ENCODE measurements at places on chromosomes 1 and 21.

GRCh38 chr1:236083650-236084385 lies 18.9 kb upstream of the NID1 start:
- DNase-seq = no peak

GRCh38 chr1:26431979-26432695 lies at the start of gene DHDDS:
Gene DHDDS, plus strand, starts transcription at chr1:26432321. Its CDS starts 625 bp downstream, at chr1:26432946.
- DNase-seq = peak; percentile 95

- DNase-seq = no peak
Measured at GRCh38 chr1:104163912-104164476, 414.3 kb downstream of the AMY1C start.

DNA sequence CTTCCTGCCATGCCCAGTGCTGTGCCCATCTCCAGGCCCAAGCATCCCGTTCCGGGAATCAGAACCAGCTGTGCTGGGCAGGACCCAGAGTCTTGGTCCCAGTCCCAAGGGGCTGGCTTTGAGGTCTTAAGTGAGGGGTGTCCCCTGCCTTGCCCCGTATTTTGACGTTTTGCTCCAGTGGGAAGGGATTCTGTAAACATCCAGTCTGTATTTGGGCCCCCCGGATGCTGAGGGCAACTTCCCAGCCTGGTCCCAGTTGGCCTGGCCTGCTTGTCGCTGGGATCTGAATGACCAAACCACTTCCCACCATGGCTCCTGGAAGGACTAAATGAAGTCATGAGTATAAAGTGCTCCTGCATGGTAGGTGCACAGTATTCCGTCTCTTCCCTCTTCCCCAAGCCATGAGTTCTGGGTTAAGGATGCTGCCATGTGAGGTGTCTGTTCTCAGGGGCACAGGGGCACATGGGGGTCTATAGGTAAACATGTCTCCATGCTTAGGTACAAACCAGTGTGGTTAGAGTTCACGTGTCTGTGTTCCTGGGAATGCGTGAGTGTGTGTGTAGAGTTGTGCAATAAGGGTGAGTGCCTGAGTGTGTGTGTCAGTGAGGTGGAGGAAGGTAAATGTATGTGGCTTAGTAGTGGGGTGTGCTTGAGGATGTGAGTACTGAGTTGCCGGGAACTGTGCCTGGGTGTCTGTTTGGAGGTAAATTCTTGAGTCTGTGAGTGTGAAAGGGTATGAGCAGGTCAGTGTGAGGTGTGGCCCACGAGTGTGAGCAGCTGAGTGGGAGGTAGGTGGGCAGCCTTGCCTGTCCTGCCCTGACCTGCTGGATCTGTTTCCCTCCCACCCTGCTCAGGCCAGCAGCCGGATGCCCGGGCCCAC lies 1.5 kb downstream of the B4GALT2 start:
- no peak for DNase-seq

- no peak for DNase-seq
Measured at GRCh38 chr21:32702702-32703101, 25.1 kb downstream of the SYNJ1 start.

DNA sequence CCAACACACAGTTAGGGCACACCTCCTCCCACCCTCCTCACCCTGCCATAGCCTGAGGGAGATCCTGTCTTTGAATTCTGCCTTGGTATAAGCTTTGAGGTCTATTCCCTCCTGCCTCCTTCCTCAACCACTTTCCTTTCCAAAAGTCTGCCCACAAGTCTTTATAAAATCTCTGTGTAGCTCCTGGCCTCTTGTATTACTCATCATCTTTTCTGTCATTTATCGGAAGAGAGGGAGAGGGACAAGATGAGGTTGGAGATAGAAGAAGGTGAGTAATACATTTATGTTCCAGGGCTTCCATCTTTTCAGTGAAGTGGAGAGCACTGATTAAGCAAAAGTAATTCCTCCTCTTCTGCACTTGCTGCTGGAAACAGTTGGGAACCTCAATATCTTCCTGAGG lies 30.5 kb upstream of the EFCAB14 start:
- DNase-seq = no peak

GRCh38 chr1:24535778-24536177 lies 20.1 kb upstream of the NCMAP start:
- no peak for DNase-seq

DNA sequence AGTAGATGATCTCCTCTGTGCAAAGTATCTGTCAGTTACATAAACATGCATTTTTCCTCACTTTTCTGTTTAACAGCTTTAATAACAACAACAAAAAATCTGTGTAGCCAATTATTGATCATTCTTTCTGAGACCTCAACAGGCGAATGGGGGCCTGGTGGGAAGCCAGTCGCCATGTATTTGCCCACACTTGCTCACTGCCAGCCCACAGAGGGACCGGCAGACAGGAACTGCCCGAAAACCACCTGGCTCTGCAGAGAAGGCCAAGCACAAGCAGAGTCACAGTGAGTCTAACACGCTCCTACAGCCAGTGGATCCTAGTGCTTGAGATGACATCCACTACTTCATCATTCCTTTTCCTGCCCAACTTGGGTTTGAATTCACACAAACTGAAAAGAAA lies 56.1 kb downstream of the NPHP4 start:
- no peak for DNase-seq

DNA sequence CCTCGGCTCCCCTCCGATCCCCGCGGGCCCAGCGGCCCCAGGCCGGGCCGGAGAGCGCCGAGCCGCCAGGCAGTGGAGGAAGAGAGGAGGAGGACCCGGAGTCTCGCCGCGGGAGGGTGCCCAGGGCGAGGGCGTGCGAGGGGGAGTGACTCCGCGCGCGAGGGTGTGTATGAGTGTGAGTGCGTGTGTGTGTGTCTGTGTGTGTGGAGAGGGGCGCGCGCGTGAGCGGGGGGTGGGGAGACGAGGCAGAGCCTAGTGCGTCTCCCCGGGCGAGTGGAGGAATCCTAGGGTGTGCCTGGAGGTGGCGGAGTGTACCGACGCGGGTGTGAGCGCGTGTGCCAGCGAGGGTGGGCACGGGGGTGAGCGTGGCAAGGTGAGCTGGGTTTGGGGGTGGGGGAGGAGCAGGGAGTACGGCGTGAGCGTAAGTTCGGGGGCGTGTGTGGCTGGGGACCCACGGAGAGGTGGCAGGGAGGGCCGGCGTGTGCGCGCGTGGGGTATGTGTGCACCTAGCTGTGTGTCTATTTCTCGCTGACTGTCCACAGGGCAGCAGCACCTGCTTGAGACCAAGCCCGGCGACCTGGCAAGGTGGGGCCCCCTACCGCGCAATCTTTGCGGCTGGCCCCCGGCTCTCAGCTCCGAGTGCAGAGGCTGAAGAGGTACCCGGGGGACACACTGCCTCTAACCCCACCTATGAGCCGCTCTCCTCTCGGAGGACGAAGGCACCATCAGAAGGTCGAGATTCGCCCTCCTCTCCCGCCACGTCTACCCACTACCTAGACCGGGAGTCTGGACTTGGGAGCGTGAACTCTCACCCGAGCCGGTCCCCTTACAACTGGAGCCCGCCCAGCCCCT lies 784 bp upstream of the KCND3 start:
- DNase-seq = no peak

- DNase-seq = no peak
Measured at GRCh38 chr1:1302006-1302430, 5.7 kb downstream of the ACAP3 start.

GRCh38 chr1:100628631-100629081 lies 90.7 kb downstream of the GPR88 start:
- DNase-seq = no peak

DNA sequence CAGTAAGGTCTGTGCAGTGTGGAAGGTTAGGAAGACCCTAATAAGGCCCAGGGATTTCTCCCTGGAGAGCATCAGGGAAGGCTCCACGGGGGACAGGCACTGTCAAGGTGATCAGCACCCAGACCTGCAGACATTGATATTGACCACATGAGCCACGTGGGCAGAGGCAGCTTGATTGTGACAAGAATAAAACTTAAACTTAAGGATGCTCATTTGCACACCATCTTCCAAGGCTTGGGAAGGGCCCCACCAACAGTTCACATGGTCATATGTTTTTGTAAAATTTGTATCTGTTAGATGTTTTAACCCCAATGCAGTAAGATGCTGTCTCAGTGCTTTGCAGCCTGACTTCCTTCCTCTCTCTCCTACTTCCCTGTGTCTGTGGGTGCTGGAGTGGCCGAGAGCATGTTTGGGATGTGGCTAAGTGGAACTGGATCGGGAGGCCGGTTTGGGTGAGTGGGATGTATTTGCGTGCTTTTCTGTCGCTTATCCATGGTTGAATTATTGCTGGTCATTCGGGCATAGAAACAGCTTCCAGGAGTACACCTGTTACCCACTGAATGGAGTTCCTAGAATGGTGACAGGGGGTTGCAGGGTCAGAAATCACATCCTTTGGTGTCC lies 49.8 kb upstream of the OLIG2 start:
- DNase-seq = no peak

- no peak for DNase-seq
Measured at GRCh38 chr1:240491156-240491555, 120.8 kb downstream of the GREM2 start.

DNA sequence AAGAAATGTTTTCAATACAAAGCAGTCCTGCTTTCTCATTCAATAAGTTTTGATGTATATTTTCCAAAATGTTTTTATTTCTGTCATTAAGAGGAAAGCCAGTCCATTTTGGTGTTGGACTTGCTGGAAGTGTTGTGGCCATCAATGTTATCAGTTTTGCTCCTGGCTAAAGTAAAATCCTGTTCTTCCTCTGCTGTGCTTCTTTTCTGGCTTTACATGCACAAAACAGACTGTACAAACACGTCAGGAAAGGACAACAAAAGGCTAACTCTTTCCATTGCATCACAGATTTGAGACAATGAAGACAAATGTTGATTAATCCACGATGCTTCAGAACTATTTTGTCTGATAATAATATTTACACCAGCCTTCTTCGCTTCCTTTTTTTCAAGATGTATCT lies 735.4 kb downstream of the LTN1 start:
- no peak for DNase-seq

GRCh38 chr1:108854221-108855019 lies 2.5 kb downstream of the AKNAD1 start:
- DNase-seq = no peak

GRCh38 chr1:234643111-234643849 lies 33.3 kb upstream of the IRF2BP2 start:
- DNase-seq = no peak

- no peak for DNase-seq
Measured at GRCh38 chr1:196493881-196494280, 114.4 kb downstream of the KCNT2 start.

DNA sequence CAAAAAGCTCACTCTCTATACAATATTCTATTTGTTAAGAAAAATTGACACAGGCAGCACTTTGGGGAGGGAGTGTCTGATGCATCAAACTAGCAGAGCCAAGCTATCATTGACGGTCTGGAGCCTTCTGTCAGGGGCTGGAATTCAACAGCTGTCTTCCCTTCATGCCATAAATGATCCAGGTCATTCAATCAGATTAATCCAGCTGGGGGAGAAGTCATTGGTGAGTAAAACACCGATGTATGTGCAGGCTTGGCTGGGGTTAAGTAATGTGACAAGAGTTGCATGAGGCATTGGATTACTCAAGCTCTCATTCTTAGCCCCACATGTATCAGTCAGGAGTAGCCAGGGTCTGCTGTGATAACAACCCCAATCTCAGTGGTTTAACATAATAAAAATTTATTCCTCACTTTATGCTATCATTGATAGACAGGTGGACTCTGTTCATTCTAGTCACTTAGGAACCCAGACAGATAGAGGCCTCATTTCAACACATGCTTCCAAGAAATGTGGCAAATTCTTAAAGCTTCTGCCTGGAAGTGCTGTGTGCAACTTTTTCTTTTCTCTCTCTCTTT lies 118.1 kb upstream of the GADD45A start:
- no peak for DNase-seq

- DNase-seq = no peak
Measured at GRCh38 chr1:60088620-60089155, 15.1 kb upstream of the C1orf87 start.

DNA sequence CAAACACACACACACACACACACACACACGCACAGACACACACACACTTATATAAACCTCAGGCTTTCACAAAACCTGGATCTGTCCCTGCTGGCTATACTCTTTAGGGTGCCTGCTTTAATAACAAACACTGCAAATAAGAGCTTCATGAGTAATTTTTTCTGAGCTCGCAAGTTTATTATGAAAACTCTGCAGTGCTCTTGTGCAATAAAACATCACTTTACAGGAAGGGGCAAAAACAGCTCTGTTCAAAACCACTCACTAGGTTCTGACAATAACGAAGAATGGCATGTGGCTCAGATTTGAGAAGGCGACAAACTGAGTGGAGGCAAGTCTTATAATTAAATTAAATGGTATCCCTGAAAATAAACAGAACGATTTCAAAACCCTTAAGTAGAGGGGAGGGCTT lies 42.6 kb upstream of the CTPS1 start:
- DNase-seq = no peak

- DNase-seq = no peak
Measured at GRCh38 chr1:220137019-220137786, 43.3 kb downstream of the IARS2 start.

DNA sequence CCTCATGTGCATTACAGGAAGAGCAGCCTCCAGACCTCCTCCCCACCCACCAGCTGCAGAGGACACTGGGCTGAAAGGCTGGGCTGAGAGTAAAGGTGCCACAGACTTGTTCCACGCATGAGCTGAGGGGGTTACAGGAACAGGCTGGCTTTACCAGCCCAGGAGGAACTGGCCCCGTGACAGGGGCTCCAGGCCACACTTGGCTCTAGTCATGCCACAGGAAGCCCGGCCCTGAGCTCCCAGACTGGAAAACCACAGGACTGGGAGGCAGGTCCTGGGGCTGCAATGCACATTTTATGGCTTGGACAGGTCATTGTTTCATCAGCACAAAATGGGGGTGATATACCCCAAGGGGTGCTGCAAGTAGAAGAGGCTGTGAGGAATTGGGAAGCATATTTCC lies 35.6 kb downstream of the GPA33 start:
- no peak for DNase-seq

GRCh38 chr1:190154744-190155143 lies 322.9 kb downstream of the BRINP3 start:
- no peak for DNase-seq

GRCh38 chr1:212950243-212951125 lies at the start of gene VASH2:
Gene VASH2, plus strand, starts transcription at chr1:212950541. Its CDS starts 1,002 bp downstream, at chr1:212951543.
- peak; percentile 54 for DNase-seq

- DNase-seq = no peak
Measured at GRCh38 chr1:156765666-156766065, 1.7 kb upstream of the PRCC start.

DNA sequence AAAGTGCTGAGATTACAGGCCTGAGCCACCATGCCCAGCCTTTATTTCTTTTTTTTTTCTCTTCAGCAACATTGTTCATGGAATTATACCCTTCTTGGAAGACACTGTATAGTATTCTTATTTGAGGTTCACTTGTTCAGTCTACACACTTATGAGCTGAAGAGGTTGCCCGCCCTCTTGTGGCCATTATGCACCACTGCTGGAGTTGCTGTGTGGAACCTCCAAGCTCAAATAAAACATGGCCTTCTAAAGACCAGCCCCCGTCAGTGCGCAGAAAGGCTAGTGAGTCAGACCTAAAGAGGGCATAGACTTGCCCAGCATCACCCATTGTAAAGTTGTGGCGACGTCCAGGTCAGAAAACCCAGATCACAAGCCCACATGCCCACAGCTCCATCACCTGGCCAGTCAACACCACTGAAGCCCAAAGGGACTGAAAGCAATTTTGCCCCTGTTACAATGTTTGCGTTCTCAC lies 20.4 kb downstream of the LURAP1 start:
- peak; percentile 14 for DNase-seq

GRCh38 chr1:53984726-53985125 lies 33.3 kb downstream of the LDLRAD1 start:
- no peak for DNase-seq

All from stimulated activated CD4-positive, alpha-beta T cell treated with anti-CD3 and anti-CD28 coated beads, Interleukin-1b, Interleukin-23, amount 100 ng/mL, for 1 hour (primary cell).